Glomerular endothelial cell (primary cell): ENCODE measurements at places on chromosomes 4 and X. TPM values are rescaled to one million over a fixed set of nuclear protein-coding genes. Genes with fewer than 3 reads are reported as not detected.

GRCh38 chr4:3473996-3474765 lies 11.1 kb downstream of the DOK7 start:
- no peak for DNase-seq

GRCh38 chrX:40106676-40107290 lies 9.0 kb upstream of the BCOR start:
- no peak for DNase-seq

- no peak for DNase-seq
These were observed 185.4 kb downstream of the DKK2 start for GRCh38 chr4:106850691-106851090.

GRCh38 chrX:129955682-129956081 lies 26.8 kb upstream of the BCORL1 start:
- DNase-seq = no peak

- no peak for DNase-seq
These were observed 7.4 kb downstream of the PPP1R2C start for GRCh38 chrX:42770566-42770965.

DNA sequence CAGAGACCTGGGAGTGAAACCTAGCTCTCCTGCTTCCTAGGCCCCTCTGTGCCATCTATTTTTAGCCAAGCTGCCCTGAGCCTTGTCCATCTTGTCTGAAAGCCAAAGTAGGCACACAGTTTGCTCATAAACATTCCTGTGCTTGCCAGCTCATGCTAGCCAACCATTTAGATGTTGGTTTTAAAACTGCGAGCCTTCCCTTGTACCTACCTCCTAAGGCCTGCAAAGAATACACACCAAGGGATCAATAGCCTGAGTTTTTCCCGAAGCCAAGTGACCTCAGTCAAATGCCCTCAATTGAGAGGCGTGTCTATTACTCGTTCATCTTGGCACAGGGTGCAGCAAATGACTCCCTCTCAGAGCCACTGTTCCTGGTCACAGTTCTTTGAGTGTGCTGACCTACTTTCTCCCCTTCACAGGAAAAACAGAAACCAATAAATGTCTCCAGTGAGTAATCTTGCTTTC lies 48.5 kb downstream of the ZCCHC12 start:
- no peak for DNase-seq

SPANXD gene
- not detected in 2 replicates for total RNA-seq

NXF2B gene
- not detected in 2 replicates for total RNA-seq

SOWAHD gene
- total RNA-seq = not detected in 2 replicates

EPHA5 gene
- 0.05 and 0.41 TPM in 2 replicates for total RNA-seq
